ENCODE measurements at places on chromosomes 5 and 9.
A peak's percentile ranks its signal among the peaks of the same experiment; 100 is the strongest.

- no peak for DNase-seq
Observed at GRCh38 chr5:98402130-98402529, 371.3 kb upstream of the RGMB start.

GRCh38 chr5:178058321-178059012 is 54.9 kb upstream of the N4BP3 start:
- DNase-seq = no peak

DNA sequence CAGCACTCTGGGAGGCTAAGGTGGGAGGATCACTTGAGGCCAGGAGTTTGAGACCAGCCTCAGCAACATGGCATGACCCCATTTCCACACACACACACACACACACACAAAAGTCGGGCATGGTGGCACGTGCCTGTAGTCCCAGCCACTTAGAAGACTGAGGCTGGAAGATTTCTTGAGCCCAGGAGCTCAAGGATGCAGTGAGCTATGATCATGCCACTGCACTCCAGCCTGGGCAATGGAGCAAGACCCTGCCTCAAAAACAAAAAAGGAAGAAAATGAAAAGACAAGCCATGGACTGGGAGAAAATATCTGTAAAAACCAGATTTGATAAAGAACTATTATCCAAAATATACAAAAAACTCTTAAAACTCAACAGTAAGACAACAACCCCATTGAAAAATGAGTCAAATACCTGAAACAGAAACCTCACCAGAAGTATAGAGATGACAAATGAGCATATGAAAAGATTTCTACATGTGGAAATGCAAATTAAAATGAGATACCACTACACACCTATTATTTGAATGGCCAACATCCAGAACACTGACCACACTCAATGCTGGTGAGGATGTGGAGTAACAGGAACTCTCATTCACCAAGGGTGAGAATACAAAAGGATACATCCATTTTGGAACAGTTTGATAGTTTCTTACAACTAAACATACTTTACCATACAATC is 24.7 kb downstream of the DNAJA1 start:
- DNase-seq = no peak

DNA sequence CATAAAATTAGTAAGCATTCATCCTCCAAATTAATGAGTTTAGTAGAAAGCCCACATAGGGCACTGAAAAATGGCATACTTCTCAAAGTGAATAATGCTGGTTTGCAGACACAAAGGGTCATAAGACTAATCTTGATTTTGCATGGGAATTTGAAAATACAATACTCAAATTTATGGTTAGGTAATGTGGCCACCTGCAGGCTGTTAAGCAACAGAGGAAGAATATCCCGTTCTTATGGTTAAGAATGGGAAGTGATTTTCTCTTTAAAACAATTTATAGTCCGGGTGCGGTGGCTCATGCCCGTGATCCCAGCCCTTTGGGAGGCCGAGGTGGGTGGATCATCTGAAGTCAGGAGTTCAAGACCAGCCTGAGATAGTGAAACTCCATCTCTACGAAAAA is 9.4 kb upstream of the PLCXD3 start:
- DNase-seq = no peak

- DNase-seq = no peak
Observed at GRCh38 chr5:93868851-93869250, 127.5 kb upstream of the POU5F2 start.

- no peak for DNase-seq
Observed at GRCh38 chr5:102223542-102224477, 72.3 kb downstream of the SLCO4C1 start.

DNA sequence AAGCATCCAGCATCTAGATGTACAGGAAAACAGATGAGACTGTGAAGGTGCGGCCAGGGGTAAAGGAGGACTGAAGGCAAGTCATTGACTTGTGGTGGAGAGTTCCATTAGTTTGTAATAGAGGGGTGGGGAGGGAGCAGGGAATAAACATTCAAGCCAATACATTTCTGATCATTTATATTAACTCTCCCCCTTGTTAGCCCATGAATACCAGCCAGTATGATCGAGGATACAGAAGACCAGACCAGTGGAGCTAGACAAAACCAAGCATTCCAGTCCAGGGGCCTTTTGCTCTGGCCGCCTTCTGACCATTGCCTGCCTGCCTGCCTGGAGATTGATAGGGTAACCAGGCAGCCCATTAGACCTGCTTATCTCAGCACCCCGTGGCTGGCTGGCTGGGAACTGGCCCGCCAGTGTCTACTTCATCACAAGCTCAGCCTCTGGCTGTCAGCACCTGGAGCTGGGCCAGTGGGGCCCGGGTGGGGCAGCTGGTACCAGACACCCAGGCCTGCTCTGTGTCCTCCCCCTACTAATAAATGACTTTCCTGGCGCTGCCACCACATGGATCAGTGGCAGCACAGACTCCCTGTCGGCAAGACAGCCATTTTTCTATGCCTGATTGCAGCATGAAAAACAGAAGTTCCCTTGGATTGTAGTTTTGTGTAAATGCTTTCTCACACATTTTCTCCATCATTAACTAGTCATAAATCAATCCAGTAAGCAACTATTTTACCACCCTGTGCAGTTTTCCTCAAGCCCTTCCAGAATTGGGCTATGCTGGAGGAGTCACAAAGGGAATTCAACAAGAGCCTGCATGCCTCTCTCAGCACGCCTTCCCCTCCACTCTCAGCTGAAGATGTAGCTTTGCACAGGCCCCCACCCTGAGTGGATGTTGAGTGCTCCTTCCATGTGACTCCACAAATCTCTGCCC is 181.3 kb downstream of the SNCAIP start:
- no peak for DNase-seq

DNA sequence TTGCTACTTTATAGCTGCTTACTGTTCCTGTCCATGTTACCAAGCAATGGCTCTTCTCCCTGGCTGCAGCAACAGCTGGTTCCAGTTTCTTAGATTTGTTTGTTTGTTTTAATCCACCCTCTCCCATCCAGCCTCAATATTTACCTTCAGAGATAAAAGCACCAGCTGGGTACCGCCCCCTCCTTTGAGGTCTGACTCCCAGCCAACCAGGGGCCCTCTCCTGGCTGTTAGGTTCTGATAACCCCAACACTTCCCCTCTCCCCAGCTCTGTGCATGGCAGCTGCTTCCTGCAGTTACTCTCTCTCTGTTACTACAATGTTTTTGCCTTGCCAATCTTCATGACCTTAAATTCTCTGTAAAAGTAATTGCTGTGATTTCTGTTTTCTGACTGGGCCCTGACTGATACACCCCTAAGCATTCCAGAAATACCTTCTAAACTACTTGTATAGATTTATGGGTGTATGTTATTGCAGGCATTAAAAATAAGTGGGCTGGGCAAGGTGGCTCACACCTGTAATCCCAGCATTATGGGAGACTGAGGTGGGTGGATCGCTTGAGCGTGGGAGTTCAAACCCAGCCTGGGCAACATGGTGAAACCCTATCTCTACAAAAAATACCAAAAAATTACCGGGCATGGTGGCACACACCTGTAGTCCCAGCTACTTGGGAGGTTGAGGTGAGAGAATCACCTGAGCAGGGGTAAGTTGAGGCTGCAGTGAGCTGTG is 2.6 kb upstream of the GCNT1 start:
- DNase-seq = no peak

- DNase-seq = no peak
Observed at GRCh38 chr5:77029376-77029885, 773 bp upstream of the AGGF1 start.

GRCh38 chr5:145830594-145830993 is 4.5 kb downstream of the PRELID2 start:
- no peak for DNase-seq

- no peak for DNase-seq
Observed at GRCh38 chr9:136794281-136794999, 1.7 kb upstream of the CCDC183 start.

GRCh38 chr9:110370315-110370714 is 32.7 kb upstream of the TXNDC8 start:
- no peak for DNase-seq

DNA sequence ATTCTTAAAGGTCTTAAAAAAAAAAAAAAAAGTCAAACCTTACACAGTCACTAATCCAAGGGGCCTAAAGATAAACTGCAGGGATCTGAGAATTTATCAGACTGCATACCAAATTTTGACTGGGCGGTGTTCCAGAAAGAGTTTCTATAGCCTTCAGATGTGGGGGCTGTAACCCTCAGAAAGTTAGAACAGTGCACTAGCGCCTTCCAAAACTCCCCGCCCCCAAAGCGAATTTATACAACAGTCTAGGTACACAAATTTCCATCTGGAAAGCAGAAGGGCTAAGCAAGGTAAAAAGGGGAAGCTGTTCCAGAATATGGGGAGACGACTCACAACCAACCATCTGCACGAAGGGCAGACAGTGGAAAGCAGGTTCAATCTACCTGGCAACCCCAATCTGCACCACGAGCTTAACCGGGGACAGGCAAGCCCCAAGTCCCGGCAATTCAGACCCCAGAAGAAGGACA is 813 bp downstream of the ERMP1 start:
- DNase-seq = peak; percentile 42

GRCh38 chr9:19946441-19947109 is 157.7 kb upstream of the SLC24A2 start:
- DNase-seq = no peak

DNA sequence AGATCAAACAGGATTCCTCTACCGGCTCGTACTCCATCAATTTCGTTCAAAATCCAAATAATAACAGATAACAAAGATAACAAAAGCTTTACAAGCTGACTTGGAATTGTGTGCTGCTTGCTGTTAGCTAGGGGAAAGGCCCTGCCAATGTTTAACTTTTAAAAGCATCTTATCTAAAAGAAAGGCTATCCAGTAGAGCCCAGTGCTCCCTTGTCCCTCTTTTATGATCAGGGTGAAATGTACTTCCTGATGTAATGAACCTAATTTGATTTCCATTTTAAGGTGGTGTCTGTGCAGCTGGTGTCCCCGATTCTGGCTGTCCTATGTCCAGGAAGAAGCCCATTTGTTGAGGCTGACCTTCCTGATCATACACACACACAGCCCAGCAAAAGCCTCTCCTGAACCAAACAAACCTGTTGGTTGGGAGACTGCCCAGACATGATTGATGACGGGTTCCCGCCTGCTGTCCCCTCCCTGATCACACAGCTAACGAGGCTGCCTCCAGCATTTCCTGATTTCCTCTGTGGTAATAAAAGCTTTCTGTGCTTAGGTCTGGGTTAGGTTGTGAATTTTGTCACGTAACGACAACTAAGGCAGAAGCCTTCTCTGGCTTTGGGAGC is 54.1 kb downstream of the PWWP2A start:
- no peak for DNase-seq

DNA sequence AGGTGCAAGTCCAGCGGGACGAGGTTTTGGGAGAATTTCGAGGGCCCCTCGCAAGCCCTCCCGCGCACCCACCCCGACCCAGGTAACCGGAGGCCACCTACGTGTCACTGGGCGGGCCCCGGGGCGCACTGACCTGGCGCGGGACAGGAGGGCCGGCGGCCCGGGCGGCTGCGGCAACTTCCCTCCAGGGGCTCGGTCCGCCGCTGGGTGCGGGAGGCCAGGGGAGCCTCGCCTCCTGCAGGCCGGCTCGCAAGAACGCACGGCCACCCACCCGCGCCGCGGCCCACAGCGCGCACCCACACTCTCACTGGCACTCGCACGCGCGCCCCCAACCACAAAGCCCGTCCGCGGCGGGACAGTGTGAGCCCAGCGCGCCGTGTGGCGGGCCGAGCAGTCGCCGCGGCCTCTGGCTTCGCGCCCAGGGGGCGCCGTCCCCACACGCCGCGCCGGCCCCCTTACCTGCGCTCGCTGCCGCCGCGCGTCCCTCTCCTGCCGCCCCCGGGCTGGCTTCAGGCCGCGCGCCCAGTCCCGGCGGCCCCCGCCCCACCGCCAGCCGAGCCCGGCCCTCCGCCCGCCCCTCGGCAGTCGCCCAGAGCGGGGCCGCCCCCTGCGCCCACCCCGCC is 451 bp downstream of the LPAR1 start:
- peak; percentile 6 for DNase-seq

GRCh38 chr5:112973036-112973435 is 3.6 kb upstream of the DCP2 start:
- DNase-seq = no peak

DNA sequence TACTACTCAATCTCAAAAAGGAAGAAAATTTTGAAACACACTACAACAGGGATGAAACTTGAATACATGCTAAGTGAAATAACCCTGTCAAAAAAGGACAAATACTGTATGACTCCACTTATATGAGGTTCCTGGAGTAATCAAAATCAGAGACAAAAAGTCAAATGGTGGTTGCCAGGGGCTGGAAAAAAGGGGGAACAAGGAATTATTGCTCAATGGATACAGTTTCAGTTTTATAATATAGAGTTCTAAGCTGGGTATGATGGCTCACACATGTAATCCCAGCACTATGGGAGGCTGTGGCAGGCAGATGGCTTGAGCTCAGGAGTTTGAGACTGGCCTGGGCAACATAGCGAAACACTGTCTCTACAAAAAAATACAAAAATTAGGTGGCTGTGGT is 29.0 kb downstream of the ETF1 start:
- no peak for DNase-seq

DNA sequence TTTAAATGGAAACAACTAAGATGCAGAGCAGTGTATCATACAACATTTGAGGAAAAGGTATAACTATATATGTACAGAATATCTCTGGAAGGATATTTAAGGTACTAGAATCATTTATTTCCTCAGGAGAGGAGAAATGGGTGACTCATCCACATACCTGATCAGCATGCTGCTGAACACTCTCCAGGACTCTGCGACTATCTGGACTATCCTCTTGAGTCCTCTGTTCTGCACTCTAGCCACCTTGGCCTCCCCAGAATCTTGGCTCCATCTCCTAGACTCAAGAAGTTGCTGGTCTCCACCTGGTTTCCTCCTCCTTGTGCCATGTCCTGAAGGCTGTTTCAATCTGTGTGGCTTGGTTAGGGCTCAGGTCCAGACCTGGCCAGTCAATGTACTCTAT is 8.8 kb upstream of the PRDM6 start:
- DNase-seq = no peak

Data from stimulated activated CD4-positive, alpha-beta T cell treated with anti-CD3 and anti-CD28 coated beads, Interleukin-2, amount 100 ng/mL, for 24 hours (primary cell).